ENCODE measurements at places on chromosomes 6 and 20. TPM values are rescaled to one million over a fixed set of nuclear protein-coding genes. Genes with fewer than 3 reads are reported as not detected.

The IMPG1 gene
- not detected for total RNA-seq

The PHACTR3 gene
- 4.4 TPM for total RNA-seq

The TXNDC5 gene
- total RNA-seq: 56.4 TPM

The TSPO2 gene
- not detected for total RNA-seq

The SRC gene
- 3.4 TPM for total RNA-seq

The MUC21 gene
- not detected for total RNA-seq

The RFX6 gene
- total RNA-seq: not detected

The SOD2 gene
- total RNA-seq: 718 TPM

The DEFB124 gene
- total RNA-seq: not detected

DNA sequence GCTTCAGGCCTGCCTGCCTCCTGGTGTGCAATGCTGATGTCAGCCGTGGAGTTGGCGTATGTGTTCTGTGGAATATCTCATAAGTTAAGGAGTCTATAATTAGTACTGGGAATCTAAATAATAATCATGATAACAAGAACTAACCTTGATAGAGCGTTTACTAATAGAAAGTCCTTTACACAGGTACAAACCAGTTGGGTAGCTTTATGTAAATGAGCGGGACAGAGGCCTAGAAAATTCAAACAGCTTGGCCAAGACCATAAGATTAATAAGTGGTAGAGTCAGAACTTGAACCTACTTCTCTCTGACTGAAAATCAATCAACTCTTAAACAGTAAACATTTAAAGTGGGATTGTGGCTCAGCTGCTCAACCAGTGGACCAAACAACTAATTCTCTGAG is 570.9 kb upstream of the AGPAT4 start:
- H3K4me1 ChIP-seq: no peaks in the 10 kb centered on the region
- no peak for DNase-seq
- no peaks in the 10 kb centered on the region for H3K27me3 ChIP-seq
- no peak overlapping the region for H3K4me3 ChIP-seq
- no peaks in the 10 kb centered on the region for H3K36me3 ChIP-seq
- no peak overlapping the region for H3K27ac ChIP-seq

GRCh38 chr20:36306553-36307411 is 643 bp downstream of the DLGAP4 start:
- H3K4me1 ChIP-seq: peaks cover 8% of the 10 kb centered on the region
- peak overlapping the region; percentile 16 for H3K4me3 ChIP-seq
- no peak for DNase-seq
- no peaks in the 10 kb centered on the region for H3K36me3 ChIP-seq

DNA sequence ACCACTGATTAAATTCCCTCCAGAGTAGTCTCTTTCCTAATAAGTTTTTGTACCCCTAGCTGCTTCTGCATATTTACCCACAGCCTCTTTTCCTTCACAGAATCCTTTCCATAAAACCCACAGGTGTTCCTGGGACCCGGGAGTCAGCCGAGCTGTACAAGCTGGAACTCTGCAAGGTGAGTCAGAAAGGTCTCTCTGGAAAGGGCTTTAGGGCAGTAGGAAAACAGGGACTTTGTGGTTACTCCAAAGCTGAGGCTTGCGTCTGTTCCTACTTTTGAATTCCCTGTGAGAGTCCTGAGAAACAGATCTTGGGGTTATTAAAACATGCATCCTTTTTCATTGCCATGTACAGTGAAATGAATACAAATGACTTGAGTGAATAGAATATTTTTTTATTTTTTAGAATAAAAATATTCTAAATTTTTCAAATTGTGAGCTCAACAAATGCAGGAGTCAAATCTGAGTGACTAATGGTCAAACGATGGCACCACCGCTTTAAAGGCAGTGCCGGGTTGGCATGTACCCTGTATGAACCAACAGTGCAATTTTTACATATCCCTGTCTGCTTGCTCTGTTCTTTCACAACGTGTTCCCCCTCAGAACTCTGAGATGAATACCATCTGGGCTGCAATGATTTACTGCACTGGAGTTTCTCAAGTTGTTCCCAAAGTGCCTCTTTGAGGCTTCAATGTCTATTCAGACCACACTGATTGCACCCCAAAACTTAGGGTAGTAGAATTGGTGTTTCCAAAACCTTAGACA is 78.4 kb downstream of the GFRAL start:
- H3K27me3 ChIP-seq: no peaks in the 10 kb centered on the region
- H3K4me3 ChIP-seq: no peak overlapping the region
- no peak for DNase-seq
- no peak overlapping the region for H3K27ac ChIP-seq
- H3K36me3 ChIP-seq: no peaks in the 10 kb centered on the region
- no peaks in the 10 kb centered on the region for H3K4me1 ChIP-seq

- H3K27me3 ChIP-seq: no peaks in the 10 kb centered on the region
- H3K4me1 ChIP-seq: peaks cover 15% of the 10 kb centered on the region
- no peak overlapping the region for H3K4me3 ChIP-seq
- no peaks in the 10 kb centered on the region for H3K36me3 ChIP-seq
- H3K27ac ChIP-seq: no peak overlapping the region
Observed at GRCh38 chr20:8930726-8931125, 138.2 kb upstream of the PLCB4 start.

DNA sequence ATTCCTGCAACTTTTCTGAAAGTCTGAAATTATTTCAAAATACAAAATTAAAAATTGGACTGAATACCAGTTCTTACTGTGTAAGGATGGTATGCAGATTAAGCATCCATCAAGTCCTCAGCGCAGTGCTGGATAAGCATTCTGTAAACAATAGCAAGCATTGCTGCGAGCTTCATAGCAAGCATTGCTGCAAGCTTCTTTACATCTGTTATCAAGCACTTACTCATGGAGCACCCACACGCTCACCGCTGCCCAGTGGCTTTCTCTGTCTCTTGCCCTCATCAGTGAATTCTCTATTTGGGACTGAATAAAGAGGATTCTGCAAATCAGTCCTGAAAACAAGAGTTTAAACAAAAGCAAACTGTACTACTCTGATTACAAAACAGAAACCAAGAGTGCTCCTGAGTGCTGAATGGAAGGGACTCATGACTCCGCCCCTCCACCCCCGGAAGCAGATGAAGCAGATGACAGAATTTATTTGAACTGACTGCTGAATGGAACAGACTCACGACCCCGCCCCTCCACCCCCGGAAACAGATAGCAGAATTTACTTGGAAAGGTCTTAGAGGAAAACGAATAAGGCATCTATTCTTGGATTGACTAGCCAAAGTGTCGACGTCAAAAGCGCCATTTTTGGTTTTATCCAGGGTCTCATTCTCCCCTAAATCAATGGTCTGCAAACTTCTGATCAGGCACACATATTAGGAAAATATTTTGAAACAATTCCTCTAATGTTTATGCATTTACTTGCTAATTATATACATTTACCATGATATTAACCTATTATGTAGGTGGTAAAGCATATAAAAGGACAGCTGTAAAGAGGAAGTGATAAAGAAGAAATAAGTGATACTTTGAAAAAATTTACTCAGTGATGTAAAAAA is 22.1 kb upstream of the EYA2 start:
- no peak for DNase-seq
- no peak overlapping the region for H3K27ac ChIP-seq
- no peaks in the 10 kb centered on the region for H3K36me3 ChIP-seq
- H3K27me3 ChIP-seq: peaks cover 17% of the 10 kb centered on the region

- no peak overlapping the region for H3K27ac ChIP-seq
- H3K4me3 ChIP-seq: no peak overlapping the region
Observed at GRCh38 chr20:46575937-46576461, 25.5 kb upstream of the OCSTAMP start.

GRCh38 chr6:51323056-51323455 is 504.4 kb downstream of the TFAP2B start:
- no peaks in the 10 kb centered on the region for H3K4me1 ChIP-seq
- H3K27me3 ChIP-seq: no peaks in the 10 kb centered on the region
- no peak for DNase-seq
- no peaks in the 10 kb centered on the region for H3K36me3 ChIP-seq

- H3K27ac ChIP-seq: no peak overlapping the region
- DNase-seq: no peak
- peaks cover 10% of the 10 kb centered on the region for H3K4me1 ChIP-seq
- no peaks in the 10 kb centered on the region for H3K36me3 ChIP-seq
Observed at GRCh38 chr20:58017231-58017969, 211.1 kb downstream of the ANKRD60 start.

- H3K27me3 ChIP-seq: peaks cover 5% of the 10 kb centered on the region
- no peak overlapping the region for H3K4me3 ChIP-seq
- DNase-seq: no peak
- H3K36me3 ChIP-seq: no peaks in the 10 kb centered on the region
- H3K27ac ChIP-seq: no peak overlapping the region
Observed at GRCh38 chr20:2740702-2741101, 48.1 kb downstream of the EBF4 start.

DNA sequence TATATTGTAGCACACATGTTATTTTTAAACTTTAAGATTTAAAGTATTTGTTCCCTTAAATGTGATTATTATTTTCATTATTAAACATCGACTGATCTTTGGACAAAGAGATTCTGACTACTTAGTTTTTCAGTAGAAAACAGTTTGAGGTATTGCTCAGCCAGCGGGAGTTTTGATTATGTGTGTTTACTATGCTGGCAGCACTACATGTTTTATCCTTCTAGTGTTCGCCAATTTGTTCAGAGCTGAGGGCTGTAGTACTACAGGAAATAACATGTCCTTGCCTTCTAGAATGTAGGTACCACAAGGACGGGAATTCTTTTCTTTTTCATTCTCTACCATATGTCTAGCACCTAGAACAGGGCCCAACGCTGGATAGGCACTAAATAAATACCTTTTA is 11.1 kb upstream of the LCA5 start:
- no peak for DNase-seq
- no peak overlapping the region for H3K4me3 ChIP-seq
- H3K27ac ChIP-seq: no peak overlapping the region
- H3K27me3 ChIP-seq: no peaks in the 10 kb centered on the region
- H3K4me1 ChIP-seq: peaks cover 10% of the 10 kb centered on the region

- DNase-seq: no peak
- no peaks in the 10 kb centered on the region for H3K27me3 ChIP-seq
- no peak overlapping the region for H3K27ac ChIP-seq
- H3K4me1 ChIP-seq: no peaks in the 10 kb centered on the region
- H3K4me3 ChIP-seq: no peak overlapping the region
Observed at GRCh38 chr6:117079951-117080350, 185.4 kb upstream of the VGLL2 start.

GRCh38 chr20:3559231-3559630 is 88.4 kb downstream of the ATRN start:
- no peaks in the 10 kb centered on the region for H3K27me3 ChIP-seq
- no peak overlapping the region for H3K4me3 ChIP-seq
- H3K27ac ChIP-seq: no peak overlapping the region
- H3K4me1 ChIP-seq: no peaks in the 10 kb centered on the region
- DNase-seq: no peak
- no peaks in the 10 kb centered on the region for H3K36me3 ChIP-seq

- no peaks in the 10 kb centered on the region for H3K27me3 ChIP-seq
- H3K27ac ChIP-seq: no peak overlapping the region
- no peaks in the 10 kb centered on the region for H3K4me1 ChIP-seq
- H3K36me3 ChIP-seq: no peaks in the 10 kb centered on the region
- DNase-seq: no peak
Observed at GRCh38 chr6:40504274-40504673, 82.9 kb downstream of the LRFN2 start.

- no peaks in the 10 kb centered on the region for H3K4me1 ChIP-seq
- H3K27me3 ChIP-seq: no peaks in the 10 kb centered on the region
- no peak for DNase-seq
- H3K36me3 ChIP-seq: no peaks in the 10 kb centered on the region
Observed at GRCh38 chr6:43935921-43936439, 166.0 kb downstream of the VEGFA start.

DNA sequence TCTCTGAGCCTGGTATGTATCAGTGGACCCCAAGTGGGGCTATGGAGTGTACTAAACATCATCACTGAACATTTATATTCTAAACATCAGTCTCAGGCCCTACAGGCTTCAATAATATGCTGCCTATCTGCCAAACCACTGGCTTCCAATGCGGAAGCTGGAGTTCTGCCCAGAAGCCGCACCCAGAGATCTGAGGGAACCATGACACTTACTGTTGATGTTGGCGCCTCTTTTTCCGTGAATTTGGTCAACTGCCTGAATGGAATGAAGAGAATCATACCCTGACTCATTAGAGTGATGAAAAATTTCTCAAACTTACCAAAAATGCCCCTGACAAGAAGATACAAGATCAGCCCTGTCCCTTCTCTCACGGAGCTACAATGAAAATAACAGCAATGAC is 66.2 kb downstream of the SLC22A23 start:
- H3K4me3 ChIP-seq: no peak overlapping the region
- H3K36me3 ChIP-seq: no peaks in the 10 kb centered on the region
- H3K4me1 ChIP-seq: no peaks in the 10 kb centered on the region
- DNase-seq: peak; percentile 44

GRCh38 chr6:170159022-170159965 is 131.6 kb downstream of the DLL1 start:
- no peak overlapping the region for H3K4me3 ChIP-seq
- H3K36me3 ChIP-seq: no peaks in the 10 kb centered on the region
- H3K4me1 ChIP-seq: peaks cover 2% of the 10 kb centered on the region
- H3K27ac ChIP-seq: no peak overlapping the region
- peak; percentile 24 for DNase-seq

GRCh38 chr20:23116311-23117089 is 30.4 kb upstream of the CD93 start:
- H3K27me3 ChIP-seq: no peaks in the 10 kb centered on the region

GRCh38 chr20:60961551-60961950 is 290.5 kb upstream of the CDH4 start:
- no peaks in the 10 kb centered on the region for H3K27me3 ChIP-seq
- no peak for DNase-seq
- no peak overlapping the region for H3K27ac ChIP-seq
- no peak overlapping the region for H3K4me3 ChIP-seq
